ENCODE measurements at places on chromosomes 5 and 9. TPM values are rescaled to one million over a fixed set of nuclear protein-coding genes. Genes with fewer than 3 reads are reported as not detected.

DNA sequence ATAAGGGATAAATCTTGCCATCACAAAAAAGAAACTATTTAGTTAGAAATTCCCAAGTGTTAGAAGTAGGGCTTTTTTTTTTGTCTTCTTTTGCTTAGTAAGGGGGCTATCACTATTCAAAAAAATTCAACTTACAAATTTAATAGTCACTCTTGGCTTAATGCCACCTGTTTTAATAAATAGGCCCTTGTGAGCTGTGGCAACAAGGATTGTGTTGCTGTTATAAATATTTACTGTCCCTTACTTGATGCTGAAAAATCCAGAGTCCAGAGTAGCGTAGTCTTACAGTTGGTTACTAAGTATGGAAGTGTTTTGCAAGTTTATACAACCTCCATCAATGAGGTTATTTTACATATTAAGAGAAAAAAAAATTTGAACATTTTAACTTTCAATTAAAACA is 21.4 kb upstream of the CEP78 start:
- no peak for DNase-seq

GRCh38 chr5:176631383-176632200 is 1.1 kb downstream of the EIF4E1B start:
- DNase-seq, result no peak

DNA sequence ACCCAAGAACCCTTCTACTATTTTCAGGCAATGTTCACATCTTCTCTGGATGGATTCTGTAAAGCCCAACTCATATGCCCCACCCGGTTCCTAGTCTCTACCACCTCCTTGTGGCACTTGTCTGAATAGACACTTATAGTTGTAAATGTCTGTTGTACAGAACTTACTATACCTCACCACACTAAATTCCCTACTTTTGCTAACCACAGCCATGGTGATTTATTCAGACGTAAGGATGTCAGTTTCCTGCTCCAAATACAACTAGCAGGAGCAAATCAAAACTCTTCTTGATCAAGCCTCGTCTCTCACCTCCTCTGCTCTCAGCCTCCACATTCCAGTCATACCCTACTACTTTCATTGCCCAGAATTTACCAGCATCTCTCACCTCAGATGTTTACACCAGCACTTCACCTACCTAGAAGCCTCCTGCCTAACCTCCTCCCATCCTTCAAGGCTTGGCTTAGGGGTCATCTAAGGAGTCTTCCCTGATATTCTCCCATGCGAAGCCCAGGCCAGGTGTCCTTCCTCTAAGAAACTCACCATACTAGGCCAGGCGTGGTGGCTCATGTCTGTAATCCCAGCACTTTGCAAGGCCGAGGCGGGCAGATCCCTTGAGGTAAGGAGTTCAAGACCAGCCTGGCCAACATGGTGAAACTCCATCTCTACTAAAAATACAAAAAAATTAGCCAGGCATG is 75.5 kb downstream of the MAPKAP1 start:
- peak; percentile 60 for DNase-seq

DNA sequence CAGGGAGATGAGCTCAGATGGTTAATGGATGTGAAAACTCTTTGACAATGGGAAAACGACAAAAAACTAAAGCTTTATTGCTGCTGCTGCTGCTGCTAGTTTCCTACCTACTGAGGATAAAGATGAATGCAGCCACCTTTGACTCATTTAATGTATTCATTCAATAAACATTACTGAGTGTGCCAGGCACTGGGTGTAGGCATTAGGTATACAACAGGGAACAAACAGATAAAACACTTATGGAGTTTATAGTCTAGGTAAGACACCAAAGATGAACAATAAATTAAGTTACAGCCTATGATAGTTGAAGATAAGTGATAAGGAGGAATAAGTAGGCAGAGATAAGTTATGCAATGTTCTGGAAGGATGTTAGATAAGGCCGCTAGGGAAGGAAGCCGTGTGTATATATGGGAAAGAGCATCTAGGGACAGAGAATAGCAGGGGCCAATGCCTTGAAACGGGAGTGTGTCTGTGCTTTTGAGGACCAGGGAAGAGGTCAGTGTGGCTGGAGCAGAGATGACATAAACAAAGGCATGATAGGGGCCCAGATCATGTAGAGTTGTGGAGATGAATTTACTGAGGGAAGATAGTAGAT is 477.6 kb downstream of the NTRK2 start:
- no peak for DNase-seq

SLU7 gene
- total RNA-seq, result 74.5 TPM

DNA sequence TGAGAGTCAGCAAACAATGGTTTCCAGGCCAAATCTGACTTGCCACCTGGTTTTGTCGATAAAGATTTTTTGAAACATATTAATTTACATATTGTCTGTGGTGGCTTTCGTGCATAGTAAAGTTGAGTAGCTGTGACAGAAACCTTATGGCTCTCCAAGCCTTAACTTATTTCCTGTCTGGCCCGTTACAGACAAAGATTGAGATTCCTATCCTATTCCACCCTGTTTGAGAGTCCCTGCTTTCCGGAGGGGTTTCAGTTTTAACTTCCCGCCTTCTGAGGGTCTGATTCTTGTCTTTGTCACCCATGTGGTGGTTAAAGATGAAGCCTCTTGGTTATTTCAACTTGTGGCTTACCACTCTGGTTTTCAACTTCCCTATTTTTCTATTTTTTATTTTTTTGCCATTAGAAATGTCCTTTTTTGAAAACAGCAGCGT is 11.4 kb downstream of the OTULIN start:
- peak; percentile 20 for DNase-seq

IL4 gene
- not detected for total RNA-seq

- peak; percentile 91 for DNase-seq
Observed at GRCh38 chr5:42612750-42613366, 143.8 kb upstream of the CCDC152 start.

DNA sequence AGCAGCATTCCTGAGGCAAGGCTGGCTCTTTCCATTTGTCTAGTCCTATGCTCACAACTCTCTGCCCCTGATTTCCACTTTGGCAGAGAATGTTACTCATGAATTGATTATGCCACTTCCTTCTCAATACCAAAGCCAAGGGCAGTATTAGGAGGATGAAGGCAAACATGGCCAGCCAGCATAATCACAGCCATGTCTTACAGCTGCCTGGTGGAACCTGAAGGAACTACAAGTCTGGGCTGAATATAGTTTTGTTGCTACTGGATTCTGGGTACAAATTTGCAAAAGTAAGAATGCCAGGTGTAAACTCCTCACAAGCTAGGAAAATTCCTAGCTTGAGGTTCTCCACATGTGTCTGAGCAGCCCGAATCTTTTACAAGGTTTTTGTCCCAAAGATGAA is 4.2 kb downstream of the SIL1 start:
- peak; percentile 10 for DNase-seq
